HFFc6 (cell line): ENCODE measurements at places on chromosomes 3 and 15.

DNA sequence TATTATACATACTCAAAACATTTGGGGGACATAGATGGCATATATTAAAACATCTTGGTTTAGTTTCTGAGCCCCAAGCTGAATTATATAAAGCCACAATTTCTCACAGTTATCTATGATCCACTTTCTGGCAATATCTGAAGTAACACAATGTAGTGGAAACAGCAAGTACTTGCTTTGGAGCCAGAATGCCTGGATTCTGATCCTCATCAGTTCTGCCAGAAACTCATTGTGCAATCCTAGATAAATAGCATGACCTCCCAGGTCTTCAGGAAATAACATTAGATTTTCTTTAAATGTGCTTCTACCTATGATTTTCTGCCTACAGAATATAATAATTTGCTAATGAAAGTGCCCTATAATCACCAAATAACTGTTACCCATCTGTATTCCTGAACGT, 544.9 kb downstream of the NAALADL2 start:
- H3K27ac ChIP-seq = no peak overlapping the region
- no peaks in the 10 kb centered on the region for H3K36me3 ChIP-seq
- no peak overlapping the region for H3K4me3 ChIP-seq
- H3K4me1 ChIP-seq = peaks cover 36% of the 10 kb centered on the region

GRCh38 chr15:67685008-67685599, 140.2 kb upstream of the SKOR1 start:
- peaks cover 36% of the 10 kb centered on the region for H3K36me3 ChIP-seq
- H3K4me3 ChIP-seq = no peak overlapping the region
- no peaks in the 10 kb centered on the region for H3K4me1 ChIP-seq
- peak; percentile 31 for DNase-seq

- DNase-seq = no peak
- no peaks in the 10 kb centered on the region for H3K27me3 ChIP-seq
- no peaks in the 10 kb centered on the region for H3K4me1 ChIP-seq
These were observed 28.3 kb downstream of the APBA2 start for GRCh38 chr15:28914046-28914445.

GRCh38 chr3:181567311-181568075, 144.2 kb upstream of the SOX2 start:
- H3K4me1 ChIP-seq = no peaks in the 10 kb centered on the region
- no peaks in the 10 kb centered on the region for H3K36me3 ChIP-seq
- H3K27me3 ChIP-seq = no peaks in the 10 kb centered on the region
- H3K4me3 ChIP-seq = no peak overlapping the region
- no peak overlapping the region for H3K27ac ChIP-seq

DNA sequence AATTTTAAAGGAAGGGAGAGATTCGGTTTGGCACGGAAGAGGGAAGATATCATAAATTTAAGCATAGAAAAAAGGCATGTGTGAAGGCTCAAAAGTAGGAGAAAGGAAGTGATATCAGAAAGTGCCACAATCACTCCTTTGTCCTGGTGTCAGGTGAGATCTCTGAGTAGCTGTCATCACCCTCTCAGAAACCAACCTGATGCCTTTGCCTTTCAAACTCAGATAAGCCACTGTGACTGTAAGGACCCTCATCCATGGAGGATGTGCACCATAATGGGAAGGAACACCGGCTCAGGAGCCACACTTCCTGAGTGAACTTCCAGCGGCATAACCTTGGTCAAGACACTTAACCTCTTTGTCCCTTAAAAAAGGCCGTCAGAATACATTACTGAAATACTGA, 318.7 kb upstream of the SEMA6D start:
- no peak overlapping the region for H3K4me3 ChIP-seq
- no peak overlapping the region for H3K27ac ChIP-seq
- no peaks in the 10 kb centered on the region for H3K27me3 ChIP-seq
- peaks cover 19% of the 10 kb centered on the region for H3K4me1 ChIP-seq
- no peaks in the 10 kb centered on the region for H3K36me3 ChIP-seq
- DNase-seq = no peak
